ENCODE measurements at places on chromosomes 2 and 18.

DNA sequence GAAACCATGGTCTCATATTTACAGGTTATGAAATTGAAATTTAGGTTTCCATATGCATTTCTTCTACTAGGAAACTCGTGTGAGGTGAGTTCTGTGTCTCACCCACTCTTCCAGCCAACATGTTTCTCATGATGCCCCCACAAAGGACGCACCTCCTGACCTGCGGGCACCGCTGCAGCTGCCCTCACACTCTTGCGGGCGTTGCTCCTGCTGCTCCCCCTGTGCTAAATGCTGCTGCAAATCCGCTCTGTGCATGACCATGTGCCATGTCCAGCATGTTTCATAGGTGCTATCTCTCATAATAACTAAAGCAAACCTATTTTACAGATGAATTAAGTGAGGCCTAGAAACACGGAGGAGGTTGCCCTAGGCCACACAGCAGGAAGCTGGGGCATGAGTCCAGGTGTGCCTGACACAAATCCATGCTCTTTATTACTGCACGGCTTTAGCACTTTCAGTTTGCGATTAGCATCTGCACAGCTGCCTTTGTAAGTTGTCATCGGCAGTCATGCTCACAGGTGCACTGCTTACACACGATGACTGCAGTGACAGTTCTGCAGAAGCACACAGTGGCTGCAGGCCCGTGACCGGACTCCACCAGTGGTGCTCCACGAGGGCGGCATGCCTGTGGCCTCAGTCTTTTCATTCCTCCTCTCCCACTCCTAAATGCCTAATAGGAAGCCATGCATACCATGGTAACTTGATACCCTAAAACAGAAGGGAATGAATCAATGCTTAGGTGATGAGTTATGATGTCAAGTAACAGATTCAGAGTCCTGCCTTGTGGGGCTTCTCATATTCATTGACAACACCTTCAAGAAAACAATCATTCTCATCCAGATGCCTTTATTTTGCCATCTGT, 14.9 kb upstream of the GALR1 start:
- no peak for DNase-seq

- DNase-seq, result no peak
Measured at GRCh38 chr18:79635427-79635726, 44.2 kb upstream of the CTDP1 start.

DNA sequence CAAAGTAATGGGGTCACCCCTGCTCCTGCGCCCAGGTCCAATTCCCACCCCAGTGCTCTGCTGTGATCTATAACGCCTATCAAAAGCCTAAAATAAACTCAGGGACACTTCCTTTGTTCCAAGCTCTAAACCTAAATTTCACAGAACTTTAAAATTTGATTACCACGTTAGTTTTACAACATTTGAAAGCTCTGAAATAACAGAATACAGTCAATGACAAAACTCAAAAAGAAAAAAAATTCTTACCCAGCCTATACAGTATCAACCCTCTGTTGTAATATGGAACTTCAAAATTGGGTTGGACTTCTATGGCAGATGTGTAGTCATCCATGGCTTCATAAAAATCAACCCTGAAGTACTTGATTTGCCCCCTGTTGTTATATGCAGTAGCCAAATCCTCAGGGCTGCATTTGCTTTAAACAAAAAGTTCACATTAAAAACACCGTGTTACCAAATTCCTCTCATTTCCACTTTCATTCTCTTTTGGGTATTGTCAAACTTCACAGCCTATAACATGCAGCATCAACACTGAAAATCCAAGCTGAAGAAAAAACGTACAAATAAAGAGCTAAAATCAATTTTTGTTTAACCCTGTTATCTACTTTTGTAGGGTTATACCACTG, 4.0 kb downstream of the TTC32 start:
- no peak for DNase-seq

DNA sequence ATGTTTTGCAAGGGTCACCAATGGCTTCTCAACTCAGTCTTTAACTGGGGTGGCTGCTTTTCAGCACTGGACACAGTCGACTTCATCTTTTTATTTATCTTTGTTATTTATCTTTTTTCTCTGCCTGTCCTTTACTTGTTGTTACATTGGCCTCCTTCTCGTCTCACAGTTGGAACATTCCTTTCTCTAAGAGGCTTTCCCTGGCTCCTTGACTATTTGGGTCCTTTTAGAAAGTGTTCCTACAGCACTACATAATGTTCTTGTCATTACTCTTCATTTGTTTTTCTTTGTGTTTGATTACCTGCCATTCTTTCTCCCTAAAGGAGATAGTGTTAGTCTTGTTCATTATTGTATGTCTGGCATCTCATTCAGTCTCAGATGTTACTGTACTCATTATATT, 122.0 kb downstream of the KIAA1328 start:
- DNase-seq, result no peak

GRCh38 chr2:37816036-37816435, 109.1 kb upstream of the RMDN2 start:
- DNase-seq, result no peak

- no peak for DNase-seq
Measured at GRCh38 chr2:148932536-148932935, 57.5 kb downstream of the KIF5C start.

DNA sequence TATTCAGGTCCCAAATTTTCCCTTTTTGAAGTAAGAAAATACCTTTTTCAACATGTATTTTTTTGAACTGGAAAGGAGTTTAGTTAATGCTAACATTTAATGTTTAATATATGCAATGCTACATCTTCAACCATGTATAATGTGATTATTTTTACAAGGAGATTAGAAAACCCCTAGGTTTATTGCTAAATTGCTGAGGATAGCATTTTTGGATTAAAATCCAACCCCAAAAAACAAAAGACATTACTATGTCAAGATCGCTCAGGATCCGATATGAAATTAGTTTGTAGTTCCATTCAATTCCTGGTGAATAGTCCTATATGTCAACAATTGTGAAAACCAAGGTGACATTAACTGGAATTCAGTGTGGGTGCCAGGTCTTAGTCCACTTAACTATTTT, 35.2 kb downstream of the LRP1B start:
- DNase-seq, result no peak

GRCh38 chr2:56325661-56326345, 142.0 kb downstream of the CCDC85A start:
- DNase-seq, result no peak

GRCh38 chr2:46847185-46847710, 68.4 kb downstream of the MCFD2 start:
- DNase-seq, result no peak

DNA sequence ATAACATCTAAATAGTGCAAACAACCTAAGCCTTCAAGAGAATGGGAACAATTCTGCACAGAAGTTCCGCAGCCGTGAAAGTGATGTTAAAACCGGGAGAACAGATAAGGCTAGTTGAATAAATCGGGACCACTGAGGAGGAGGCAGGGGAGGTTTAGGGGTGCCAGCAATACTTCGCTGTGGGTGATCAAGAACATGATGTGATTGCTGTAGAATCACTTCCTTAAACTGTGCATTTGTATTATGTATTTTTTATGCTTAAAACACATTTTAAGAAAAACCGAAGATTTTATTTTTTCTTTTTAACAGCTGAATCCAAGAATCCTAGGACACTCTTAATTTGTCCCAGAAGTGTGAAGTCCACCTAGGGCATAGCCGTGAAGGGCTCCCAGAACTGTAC, 33.6 kb downstream of the TTC32 start:
- DNase-seq, result no peak

DNA sequence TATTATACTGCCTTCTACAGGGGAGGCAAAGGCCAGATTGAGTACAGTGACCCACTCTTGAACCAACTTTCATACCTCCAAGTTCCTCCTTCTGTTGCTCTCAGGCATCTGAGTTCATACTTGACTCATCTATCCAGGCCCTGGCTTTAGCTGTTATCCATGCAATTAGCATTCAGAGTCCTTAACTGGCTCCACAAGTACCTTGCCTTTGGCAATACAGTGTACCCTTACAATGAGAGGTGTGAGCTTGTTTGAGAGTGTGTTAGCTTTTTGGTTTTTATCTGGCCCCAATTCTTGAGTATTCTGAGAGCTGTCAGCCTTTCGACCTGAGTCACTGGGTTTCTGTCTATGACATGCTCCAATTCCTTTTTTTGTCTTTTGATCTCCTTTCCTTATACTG, 60.2 kb downstream of the EHD3 start:
- DNase-seq, result no peak

GRCh38 chr2:88601286-88601685, 26.0 kb downstream of the EIF2AK3 start:
- no peak for DNase-seq

- no peak for DNase-seq
Measured at GRCh38 chr18:80107426-80107825, 1.6 kb upstream of the ADNP2 start.

GRCh38 chr2:186459009-186459408, 27.1 kb upstream of the ZC3H15 start:
- no peak for DNase-seq

DNA sequence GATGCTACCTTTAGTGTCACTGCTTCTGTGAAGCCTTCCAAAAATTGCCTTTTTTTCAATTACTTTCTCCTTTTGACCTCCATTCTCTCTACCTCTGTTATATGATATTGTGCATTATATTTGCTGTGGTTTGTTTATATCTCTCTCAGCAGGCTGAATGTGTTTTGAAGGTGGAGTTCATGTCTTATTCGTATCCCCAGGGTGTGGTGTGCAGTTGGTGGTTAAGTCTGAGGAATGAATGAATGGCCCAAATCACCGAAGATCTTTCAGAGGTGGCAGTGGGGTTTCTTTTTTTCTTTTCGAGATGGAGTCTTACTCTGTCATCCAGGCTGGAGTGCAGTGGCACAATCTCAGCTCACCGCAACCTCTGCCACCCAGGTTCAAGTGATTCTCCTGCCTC, 53.5 kb upstream of the MAP4K3 start:
- DNase-seq, result no peak

- DNase-seq, result no peak
Measured at GRCh38 chr2:167784084-167784425, 463.3 kb downstream of the STK39 start.

DNA sequence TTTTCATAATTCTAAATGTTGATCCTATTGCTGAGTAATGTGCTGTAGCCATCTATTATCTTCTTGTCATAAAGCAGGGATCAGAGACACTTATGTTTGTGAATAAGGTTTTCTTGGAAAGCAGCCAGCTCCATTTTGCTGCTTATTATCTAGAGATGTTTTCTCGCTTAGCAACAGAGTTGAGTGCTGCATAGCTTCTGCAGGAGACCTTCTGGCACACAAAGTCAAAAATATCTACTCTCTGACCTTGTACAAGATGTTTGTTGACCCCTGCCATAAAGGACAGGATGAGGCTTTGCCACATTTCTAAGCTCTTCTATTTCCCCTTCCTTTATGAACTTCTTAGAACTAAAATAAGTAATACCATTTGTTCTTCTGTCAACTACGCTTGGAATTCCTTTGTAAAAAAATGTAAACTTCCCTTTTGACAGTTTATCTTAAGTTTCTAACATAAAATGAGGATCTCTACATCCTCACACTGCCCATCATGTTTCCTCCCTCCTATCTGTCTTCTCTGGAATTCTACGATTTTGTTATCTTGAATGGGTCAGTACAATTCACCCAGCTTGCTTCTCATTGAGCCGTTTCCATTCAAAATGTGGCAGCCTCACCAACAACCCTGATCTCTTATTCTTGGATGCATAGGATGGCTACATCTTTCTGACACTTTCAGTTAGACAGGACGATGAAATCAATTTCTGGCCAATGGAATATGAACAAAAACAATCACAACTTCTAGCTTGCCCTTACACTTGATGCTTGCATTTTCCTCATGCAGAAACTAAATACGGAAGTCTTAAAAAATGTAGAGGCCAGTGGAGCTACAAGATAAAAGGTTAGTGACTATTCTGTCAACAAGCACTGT, 1377.0 kb downstream of the SUCLG1 start:
- DNase-seq, result no peak

GRCh38 chr2:82803307-82803706, 1655.8 kb downstream of the SUCLG1 start:
- DNase-seq, result no peak

DNA sequence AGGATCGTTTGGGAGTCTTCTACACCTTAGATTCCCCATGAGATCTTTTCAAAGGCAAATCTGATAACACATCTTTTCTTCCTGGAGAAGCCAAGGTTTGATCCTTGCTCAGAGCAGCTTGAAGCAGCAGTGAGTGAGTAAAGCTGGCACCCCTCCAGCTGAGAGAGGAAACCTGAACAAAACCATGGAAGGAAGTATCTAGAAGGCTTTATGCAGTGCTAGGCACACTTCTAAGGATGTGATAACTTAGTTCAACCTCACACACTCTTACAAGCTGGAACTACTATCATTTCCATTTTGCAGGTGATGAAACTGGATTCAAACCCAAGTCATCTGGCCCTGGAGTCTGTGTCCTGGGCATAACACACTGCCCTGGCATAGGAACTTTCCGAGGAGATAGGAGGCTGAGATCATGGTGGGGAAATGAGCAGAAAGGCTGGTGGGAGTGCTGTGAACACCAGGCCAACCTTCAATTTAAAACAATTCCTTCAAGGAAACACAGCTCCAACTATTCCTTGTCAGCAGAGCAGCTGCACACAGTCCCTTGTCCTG, 71.2 kb downstream of the CTAGE1 start:
- no peak for DNase-seq

GRCh38 chr2:216799873-216800431, 59.9 kb downstream of the TNP1 start:
- DNase-seq, result no peak

- DNase-seq, result no peak
Measured at GRCh38 chr2:107248932-107249331, 363.0 kb upstream of the ST6GAL2 start.

DNA sequence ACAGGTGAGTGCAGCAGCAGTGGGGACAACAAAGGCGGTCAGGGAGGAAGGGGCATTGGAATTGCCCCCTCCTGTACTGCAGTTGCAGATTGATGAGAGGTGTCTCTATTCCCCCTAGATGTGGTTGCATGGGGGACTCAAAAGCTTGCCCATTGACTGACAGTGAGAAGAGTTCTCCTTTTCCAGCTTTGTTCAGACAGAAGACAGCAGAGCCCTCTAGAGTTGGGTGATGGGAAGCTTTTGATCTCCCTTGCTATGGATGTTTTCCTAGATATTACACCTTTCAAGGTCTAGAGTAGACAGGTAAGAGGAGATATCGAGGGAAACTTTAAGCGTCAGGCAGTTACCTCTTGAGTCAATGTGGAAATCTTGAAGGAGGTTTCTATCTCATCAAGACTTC, 2.9 kb downstream of the PROKR1 start:
- DNase-seq, result no peak

GRCh38 chr2:38353402-38353801, 23.7 kb downstream of the ATL2 start:
- no peak for DNase-seq
